Immature natural killer cell (primary cell): ENCODE measurements at places on chromosomes 12 and 14. TPM values are rescaled to one million over a fixed set of nuclear protein-coding genes. Genes with fewer than 3 reads are reported as not detected.

Gene CFAP54
- polyA plus RNA-seq = not detected

Gene SPSB2
- polyA plus RNA-seq = 11.4 TPM

Gene RPL10L
- polyA plus RNA-seq = not detected

Gene RASSF9
- not detected for polyA plus RNA-seq

- DNase-seq = no peak
- no peak overlapping the region for H3K27ac ChIP-seq
- peaks cover 4% of the 10 kb centered on the region for H3K36me3 ChIP-seq
- no peak overlapping the region for H3K4me3 ChIP-seq
- peaks cover 25% of the 10 kb centered on the region for H3K27me3 ChIP-seq
Observed at GRCh38 chr14:89702876-89703200, 251.7 kb downstream of the EFCAB11 start.

DNA sequence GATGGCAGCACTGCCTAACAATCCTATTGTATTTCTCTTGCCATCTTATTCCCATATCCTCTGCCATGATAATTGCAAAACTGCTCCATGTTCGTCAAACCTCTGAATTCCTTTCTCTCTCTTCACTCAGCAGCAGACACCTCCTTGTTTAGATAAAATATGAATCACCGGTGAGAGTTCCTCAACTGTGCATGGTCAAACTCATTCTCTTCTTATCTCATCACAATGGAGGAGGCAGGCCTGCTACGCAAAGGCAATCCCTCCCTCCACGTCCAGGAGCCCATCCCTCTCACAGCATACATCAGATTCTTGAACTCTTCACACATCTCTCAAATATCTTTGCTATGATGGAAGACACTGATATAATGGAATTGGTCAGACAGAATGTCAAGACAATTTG, 90.1 kb upstream of the DAAM1 start:
- no peaks in the 10 kb centered on the region for H3K36me3 ChIP-seq
- no peaks in the 10 kb centered on the region for H3K4me1 ChIP-seq
- no peak overlapping the region for H3K4me3 ChIP-seq

GRCh38 chr14:24370748-24371147, 2.8 kb downstream of the NFATC4 start:
- H3K36me3 ChIP-seq = no peaks in the 10 kb centered on the region
- peaks cover 17% of the 10 kb centered on the region for H3K27me3 ChIP-seq
- no peak overlapping the region for H3K27ac ChIP-seq
- no peak overlapping the region for H3K4me3 ChIP-seq
